Muscle of arm (tissue), 14 donors: ENCODE measurements at places on chromosomes 2 and 18.

DNA sequence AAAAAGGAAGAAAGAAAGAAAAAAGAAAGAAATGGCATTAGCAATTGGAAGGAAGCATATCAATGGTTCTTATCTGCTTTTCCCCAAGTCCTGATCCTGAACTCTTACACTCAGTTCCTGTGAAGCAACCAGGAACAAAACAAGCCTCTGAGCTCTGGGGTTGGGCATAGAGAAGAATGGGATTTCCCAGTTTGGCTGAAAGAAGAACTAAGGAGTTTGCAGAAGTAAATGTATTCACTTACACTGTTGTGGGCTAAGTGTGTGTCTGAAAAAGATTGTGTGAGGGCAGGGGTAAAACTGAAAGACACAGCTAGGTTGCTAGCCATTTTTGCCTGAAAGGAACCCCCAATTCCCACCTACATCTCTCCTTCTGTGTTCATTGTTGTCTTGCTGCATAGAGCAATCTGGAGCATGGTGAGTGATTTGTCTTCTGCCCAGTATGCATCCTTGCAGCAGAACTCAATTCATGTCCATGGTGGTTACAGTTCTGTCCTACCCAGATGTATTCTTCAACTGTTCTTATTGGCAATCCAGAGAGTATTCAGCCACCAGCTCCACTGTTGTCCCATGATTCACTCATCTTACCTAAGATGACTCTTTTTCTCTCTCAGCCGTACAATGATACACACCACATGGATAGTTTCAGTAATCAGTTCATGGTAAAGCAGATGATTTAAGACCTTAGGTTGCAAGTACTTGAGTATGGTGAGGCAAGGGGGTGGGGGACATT, 348.7 kb downstream of the ARHGAP15 start:
- DNase-seq = no peak

- no peak for DNase-seq
Observed at GRCh38 chr2:42105330-42106256, 57.8 kb downstream of the PKDCC start.

- no peak for DNase-seq
Observed at GRCh38 chr2:189116087-189116486, 63.5 kb downstream of the COL5A2 start.

DNA sequence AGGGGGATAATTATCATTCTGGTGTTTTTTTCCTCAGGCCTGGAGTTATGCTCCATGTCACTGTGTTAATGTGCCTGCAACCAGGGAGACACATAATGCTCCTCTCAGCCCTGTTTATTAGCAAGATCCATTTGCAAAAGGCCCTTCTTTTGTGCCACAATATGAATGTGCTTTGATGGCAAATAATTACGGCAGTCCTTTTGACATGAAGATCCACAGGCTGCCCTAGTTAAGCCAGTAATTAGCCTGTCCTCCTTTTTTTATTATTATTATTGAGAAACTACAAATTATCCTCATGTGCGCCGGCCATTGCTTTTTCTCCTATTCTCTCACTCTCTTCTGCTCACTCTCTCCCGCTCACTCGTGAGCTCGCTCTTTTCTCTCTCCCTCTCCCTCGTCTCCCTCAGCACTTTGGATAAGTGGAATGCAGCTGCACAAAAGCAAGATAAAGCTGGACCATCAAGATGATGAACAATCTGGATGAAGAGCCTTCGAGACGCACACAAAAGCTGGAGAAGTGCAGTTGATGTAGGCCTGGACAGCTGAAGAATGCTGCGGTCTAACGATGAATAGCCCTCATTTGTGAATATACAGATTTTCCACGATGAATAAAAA, 762.3 kb downstream of the BCL11A start:
- DNase-seq = no peak

DNA sequence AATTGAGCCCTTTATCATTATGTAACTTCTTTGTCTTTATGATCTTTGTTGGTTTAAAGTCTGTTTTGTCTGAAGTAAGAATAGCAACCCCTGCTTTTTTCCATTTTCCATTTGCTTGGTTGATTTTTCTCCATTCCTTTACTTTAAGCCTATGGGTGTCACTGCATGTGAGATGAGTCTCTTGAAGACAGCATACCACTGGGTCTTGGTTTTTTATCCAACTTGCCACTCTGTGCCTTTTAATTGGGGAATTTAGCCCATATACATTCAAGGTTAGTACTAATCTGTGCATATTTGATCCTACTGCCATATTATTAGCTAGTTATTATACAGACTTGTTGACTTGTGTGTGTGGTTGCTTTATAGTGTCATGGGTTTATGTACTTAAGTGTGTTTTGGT, 89.6 kb downstream of the NBEAL1 start:
- DNase-seq = no peak

DNA sequence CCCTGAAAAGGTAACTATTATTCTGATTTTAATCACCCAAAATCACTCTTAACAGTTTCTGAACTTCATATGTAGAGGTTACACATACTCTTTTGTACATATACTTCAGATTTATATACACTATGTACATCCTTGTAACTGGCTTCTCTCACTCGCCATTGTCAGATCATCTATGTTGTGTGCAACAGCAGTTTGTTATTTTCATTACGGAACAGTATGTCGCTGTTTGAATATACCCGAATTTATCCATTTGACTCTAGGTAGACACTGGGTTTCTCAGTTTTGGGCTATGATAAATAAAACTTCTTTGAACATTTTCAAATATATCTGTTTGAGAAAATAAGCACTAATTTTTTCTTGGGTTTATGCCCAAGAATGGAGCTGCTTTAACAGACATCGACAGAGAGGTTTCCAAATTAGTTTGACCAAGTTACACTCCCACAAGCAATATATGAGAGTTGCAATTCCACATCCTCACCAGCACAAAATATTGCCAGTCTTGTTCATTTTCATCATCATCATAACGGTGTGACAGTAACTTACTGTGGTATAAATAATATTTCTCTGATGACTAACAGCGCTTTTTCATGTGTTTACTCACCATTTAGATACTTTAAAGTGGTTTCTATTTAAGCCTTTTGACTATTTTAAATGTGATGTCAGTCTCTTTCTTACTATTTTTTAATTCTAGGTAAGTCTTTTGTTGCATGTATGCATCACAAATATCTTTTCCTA, 80.9 kb downstream of the SMC6 start:
- no peak for DNase-seq
